ENCODE measurements at places on chromosomes 13 and 19.

GRCh38 chr13:109331898-109332297, 454.5 kb downstream of the IRS2 start:
- no peak for DNase-seq

DNA sequence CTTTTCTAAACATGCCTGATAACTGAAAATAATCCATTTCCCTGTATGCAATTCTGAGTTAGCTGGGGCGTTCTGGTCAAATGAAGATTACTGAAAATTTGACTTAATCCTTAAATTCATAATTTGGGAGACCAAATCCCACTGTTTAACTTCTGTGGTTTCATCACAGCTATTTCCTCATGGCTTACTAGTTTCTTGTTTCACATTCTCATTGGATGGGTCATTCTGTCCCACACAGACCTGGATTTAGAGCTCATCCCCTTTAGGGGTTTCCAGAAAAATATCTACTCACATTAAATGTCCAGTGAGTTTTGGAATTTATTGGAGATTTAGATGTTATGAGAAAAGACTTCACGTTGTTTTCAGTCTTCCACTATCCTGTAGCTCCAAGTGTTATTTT, 709.3 kb upstream of the KLHL1 start:
- no peak for DNase-seq

DNA sequence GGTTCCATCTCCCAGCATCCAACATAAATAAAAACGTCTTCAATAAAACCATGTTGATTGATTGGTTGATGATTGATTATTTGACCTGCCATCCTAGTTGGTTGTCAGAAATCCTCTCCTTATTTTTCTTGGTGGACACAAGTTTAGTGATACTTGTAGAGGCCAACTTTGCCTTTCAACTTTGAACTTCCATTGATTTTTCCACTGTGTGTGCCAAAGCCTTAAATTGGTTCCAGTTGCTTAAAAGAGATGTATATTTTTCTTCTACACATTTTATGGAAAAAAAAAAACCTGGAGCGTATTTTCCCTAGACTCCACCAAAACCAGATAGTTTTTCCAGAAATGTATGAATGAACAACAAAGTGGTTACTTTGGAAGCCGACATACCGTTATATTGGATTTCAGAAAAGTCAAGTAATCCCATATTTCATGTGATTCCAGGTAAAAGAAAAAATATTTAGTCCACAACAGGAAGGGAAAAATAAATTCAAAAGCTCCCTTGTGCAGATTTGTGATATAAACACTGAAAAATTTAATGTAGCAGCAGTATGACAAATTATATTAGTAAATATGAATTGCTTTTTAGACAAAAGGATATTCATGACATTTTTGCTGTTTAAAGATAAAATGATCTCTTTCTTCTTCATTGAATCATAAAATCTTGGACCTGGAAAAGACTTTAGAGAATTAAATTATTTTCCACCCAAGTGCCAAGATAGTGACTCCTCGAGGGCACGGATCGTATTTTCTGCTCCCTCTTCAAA, 85.2 kb downstream of the MBNL2 start:
- DNase-seq: no peak

- DNase-seq: no peak
These were observed 599 bp downstream of the ZNF331 start for GRCh38 chr19:53538378-53539109.

DNA sequence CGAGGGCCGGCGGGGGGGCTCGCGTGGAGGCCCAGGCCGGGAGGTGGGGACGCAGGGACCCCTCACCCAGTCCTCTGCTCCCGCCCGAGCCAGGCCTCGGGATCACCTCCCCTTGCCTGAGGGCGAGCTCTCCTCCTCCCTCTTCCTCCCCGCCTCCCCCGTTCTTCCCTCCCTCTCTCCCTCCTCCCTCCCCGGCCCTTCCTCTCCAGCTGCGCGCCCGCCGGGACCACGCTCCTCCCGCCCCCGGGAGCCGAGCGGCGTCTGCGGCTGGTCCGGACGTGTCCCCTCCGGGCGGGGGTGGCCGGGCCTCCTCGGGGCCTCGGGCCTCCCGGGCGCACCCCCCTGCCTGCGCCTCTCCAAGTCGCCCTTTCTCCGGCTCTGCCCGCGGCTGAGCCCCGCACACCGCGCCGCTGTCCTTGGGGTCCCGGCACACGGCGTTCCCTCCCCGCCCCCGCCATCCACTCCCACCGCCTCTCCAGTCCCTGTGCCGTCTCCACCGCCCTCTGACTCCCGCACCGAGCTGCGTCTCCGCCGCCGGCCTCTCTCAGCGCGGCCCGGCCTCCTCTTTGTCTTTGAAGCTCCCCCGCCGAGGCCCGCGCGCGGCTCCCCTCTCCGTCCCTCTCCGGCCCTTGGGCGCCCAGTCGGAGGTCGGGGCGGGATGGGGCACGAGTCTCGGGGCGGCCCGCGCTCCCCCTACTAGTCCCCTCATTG, 5.7 kb downstream of the SOX1 start:
- no peak for DNase-seq

- DNase-seq: no peak
These were observed 16.0 kb downstream of the TM6SF2 start for GRCh38 chr19:19257137-19257536.

DNA sequence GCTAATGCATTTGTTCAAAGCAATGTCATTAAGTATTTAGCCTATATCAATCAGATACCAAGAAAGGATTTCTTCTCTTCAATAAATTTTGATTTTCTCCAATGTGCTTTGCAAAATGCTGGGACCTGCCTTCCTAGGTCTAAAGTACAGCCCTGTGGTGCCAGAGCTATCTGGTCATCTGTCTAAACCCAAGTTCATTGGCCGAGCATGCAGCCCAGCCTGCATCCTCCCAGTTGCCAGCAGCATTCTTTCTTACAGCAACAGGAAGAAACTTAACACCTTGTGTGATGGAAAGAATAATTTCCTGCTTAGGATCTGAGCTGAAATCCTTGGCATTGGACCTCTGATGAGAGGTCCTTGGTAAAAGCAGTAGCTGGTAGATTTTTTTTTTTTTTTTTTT, 310.0 kb downstream of the RBM26 start:
- no peak for DNase-seq

DNA sequence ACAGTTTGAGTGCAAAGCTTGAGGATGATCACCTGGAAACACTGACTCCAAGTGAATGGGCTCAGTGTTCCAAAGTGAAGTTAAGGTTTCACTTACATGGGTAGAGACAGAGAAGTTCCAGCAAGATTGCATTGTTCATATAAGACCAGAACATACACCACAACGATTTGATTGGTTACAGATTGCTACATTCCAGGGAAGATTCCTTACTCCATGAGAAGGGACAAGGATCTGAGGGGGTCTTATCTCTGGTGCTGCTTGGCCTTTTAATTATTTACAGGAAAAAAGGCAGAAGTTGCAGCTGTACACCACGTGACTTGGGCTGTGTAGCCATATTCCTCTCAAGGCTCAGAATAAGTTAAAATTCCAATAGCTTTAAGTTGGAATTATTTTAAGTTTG, 12.3 kb downstream of the WDFY2 start:
- no peak for DNase-seq

DNA sequence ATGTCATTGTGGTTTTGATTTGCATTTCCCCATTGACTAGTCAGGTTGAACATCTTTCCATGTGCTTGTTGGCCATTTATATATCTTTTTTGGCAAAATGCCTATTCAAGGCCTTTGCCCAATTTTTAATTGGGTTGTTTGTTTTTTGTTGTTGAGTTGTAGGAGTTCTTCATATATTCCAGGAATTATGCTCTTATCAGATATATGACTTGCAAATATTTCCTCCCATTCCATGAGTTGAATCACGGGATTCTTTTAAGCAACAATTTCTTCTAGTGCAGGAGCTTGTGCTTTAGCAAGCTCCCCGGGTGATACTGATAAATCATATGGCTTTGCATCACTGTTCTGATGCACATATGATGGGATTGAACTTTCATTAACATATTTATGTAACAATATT, 47.0 kb upstream of the FLT1 start:
- DNase-seq: no peak

- no peak for DNase-seq
These were observed 22.5 kb upstream of the KLF2 start for GRCh38 chr19:16301999-16302694.

GRCh38 chr13:25232937-25233515, 54.3 kb downstream of the MTMR6 start:
- no peak for DNase-seq

DNA sequence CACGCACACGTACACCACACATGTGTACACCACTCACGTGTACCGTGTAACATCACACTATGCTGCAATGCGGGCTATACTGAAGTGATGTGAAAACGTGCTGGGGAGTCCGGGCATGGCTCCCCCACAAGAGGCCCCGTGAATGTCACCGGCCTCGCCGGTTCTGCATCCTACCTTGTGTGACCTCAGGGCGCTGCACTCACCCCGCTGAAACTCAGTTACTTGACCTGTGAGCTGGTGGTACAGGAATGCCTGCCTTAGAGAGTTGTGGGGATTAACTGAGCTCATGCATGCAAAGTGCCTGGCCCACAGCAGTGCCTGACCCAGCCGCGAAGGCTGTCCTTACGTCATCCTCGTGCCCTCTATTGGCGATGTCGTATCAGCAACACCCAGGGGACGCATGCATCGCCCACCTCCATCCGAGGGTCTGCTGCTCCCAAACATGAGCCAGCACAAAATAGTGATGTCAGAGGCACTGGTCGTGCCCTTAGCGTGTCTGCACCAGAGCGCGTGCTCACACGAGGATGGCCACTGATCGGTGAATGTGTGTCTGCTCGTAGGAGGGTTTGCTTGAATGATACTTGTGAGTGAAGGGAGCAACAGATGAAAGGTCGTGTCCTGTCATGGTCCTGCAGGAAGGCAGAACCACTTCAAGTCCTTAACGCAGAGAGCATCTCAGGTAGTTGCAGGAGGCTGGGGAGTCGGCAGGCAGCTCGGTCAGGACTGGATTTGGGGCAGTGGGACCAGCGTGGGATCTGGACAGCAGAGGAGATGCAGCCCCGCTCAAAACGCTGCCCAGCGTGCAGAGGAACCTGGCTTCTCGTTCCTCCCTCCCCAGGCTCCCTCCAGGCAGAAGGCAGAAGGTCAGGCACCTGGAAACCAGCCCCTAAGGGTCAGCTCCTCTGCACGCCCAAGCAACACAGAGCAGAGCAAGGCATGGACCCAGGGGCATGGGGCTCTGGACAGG, 126.2 kb upstream of the SPACA7 start:
- DNase-seq: no peak

GRCh38 chr19:14066134-14066533, 4.3 kb upstream of the PALM3 start:
- no peak for DNase-seq

DNA sequence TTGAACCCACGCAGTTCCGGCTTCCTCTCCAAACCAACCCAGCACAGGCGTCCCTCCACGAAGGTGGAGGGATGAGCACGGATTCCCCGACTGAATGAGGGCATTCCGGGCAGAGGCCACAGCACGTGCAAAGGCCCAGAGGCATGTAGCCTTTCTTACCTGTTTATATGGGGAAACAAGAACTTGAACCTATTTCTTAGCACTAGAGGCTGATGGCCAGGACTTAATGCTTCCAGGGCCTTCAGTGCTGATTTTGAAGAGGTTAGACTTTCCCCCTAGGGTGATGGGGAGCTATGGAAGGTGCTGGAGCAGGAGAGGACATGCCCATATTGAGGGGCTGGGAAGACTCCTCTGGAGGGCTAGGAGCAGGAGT, 2.0 kb downstream of the MAST3 start:
- DNase-seq: no peak

DNA sequence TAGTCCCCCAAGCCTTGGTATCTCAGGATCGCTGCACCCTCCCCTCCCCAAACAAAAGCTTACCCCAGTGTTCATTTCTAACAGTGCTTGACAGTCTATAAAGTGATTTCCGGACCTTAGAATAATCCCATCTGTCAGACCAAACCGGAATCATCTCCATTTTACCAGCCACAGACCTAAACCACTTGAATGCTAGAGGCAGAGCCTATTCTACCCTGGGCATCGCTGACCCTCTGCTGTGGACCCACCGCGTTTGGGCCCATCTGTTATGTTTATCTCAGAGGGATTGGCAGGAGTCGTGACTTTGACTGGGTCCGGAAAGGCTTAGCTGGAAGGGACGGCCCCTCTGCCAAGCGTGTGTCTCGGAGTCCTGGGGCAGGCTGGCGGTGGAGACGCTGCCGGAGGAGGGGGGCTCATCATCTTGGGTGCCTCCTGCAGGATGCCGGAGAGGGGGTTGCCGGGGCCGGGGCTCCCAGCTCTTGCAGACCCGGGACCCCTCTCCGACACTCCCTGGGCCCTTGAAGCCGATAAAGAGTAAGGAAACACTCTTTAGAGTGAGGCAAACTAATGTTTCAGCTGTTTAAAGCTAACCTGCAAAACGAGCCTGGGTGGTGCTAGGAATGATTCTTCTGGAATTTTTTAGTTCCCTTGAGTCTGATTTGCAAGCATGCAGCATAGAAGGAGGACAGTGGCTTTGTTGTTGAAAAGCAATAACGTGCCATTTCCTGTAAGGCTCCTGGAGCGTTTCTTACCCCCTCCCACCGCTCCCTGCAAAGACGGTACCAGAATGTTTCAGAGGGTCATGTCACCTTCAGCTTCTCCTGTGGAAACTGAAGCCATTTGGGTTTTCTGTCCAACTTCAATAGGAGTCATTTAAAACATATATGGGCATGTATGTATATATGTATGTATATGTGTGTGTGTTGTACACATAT, 1.3 kb downstream of the SLC25A42 start:
- DNase-seq: no peak

DNA sequence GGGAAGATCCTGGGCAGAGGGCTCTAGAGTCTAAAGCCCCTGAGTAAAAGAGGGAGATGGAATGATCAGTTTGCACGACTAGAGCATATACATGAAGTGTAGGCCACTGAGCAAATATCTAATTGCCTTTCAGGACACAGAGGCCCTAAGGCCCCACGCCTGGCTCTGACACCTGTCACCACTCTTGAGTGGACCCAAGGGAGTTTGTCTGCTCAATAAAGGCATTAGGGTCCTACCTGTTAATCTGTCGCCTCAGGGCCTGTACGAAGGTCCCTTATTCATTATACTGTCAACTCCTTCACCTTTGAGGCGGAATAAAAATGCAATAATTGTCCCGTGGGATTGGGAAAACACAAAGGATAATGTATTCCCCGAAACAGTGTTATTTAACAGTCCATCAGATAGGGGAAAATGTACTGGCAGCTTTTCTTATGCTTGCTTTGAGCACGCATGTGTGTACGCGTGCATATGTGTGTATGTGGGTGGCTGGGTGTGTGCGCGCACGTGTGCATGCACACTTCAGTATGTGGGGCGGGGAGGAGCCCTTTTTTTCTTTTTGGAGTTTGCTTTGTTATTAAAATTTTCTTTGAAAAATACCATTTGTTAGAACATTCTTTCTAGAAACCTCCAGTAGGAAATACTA, 161.8 kb upstream of the SERP2 start:
- DNase-seq: no peak

DNA sequence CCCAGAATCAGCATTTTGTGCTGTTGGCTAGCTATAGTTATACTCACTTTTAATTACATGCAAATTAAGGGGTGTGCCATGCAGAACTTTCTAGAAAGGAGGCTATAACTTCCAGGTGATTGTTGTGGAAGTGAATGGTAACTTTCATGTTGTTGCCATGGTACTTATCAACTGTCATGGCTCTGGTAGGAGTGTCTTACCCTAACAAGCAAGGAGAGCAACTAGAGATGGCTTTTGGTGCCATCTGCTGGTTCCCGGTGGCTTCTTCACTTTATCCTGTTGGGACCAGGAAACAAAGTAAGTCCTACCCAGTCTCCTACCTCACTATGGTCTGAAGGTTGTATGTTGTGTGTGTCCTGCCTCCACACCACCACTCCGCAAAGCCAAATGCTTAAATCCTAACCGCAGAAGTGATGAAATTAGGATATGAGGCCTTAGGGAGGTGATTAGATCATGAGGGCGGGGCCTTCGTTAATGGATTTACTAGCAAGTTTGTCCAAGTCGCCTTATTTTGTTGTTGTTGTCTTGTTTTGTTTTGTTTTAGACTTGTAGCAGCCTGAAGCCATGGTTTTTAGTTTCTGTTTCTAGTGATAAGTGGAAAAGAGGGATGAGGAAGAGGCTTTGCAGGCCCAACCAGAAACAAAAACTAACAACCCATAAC, 22.6 kb downstream of the FBXL12 start:
- DNase-seq: peak; percentile 71
